ENCODE measurements at places on chromosomes 4 and X. TPM values are rescaled to one million over a fixed set of nuclear protein-coding genes. Genes with fewer than 3 reads are reported as not detected.

The TSPAN7 gene
- 0.50 TPM for total RNA-seq

- DNase-seq = no peak
Observed at GRCh38 chr4:101763576-101763975, 27.0 kb upstream of the BANK1 start.

DNA sequence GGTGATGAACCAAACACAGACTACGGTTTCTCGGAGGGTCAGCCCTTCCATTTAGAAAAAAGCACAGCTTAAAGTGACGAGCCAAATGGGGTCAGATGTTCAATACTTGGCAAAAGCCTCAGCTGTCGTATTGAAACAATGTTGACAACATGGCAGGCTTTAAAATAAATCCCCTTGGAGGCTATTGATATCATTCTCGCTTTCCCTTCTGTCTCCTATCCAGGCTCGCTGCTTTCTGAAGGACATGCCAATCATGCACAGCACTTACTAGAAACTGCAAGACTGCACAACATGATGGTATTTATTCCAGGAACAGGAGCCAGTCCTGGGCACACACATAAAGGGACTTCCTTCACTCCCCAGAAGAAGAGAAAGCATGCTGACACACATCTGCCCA, 137.9 kb downstream of the SLC7A11 start:
- DNase-seq = no peak

DNA sequence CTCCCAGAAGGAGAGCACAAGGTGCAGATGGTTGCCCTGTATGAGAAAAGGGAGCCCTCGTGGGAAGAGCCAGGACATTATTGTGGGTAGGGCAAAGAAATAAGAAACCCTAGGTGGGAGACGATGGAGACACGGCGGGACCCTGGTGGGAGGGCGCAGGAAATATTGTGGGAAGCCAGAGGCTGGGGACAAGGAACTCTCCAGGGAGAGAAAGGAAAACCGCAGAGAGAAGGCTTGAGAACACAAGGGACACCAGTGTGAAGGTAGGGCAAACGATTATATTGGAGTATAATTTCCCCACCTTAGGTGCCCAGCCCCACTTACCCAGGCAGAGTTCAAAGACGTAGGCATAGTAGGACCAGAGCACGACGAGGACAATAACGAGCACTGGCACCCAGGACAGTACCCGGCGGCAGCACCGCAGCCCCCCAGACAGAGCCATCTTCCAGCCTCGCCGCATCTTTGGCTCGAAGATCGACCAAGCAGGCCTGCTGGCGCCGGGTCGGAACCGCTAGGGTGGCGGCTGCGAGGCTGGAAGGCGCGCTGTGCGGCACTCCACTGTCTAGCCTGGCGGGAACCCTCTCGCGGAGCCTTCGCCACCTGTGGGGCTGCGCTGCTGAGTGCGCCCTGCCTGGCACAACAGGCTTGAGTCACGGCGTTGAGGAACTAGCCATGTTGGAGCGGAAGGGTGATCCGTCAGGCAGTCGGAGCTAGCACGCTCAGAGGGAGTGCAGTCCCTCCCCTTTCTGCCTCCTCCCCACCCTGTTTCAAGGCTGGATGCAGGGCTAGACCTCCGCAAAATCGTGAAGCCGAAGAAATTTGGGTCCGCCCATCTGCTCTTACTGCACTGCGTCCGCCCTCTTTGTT, at the start of gene ZDHHC15:
Gene ZDHHC15, minus strand, starts transcription at position 473 of the 867 bp plus-strand sequence. Its CDS starts 13 bp downstream, at position 460.
- DNase-seq = no peak

All from mammary epithelial cell (primary cell).